T-cell (primary cell): ENCODE measurements at places on chromosomes 11 and 22.

DNA sequence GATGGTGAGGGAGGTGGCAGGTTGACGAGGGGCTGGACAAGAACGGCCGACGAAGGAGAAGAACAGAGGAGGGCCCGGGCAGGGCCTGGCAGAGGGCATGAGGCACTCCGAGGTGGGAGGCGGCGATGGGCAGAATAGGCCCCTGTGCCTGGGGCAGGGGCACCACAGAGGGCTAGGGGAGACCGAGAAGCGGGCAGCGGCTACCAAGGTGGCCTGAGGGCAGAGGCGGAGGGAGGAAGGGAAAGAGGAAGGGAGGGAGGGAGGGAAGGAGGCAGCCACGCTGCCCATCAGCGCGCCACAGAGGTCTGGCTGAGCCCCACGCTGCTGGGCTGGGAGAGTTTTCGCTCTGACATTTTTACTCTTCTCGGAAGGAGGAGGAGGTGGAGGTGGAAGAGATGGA lies 11.3 kb downstream of the LSP1 start:
- DNase-seq, result no peak

DNA sequence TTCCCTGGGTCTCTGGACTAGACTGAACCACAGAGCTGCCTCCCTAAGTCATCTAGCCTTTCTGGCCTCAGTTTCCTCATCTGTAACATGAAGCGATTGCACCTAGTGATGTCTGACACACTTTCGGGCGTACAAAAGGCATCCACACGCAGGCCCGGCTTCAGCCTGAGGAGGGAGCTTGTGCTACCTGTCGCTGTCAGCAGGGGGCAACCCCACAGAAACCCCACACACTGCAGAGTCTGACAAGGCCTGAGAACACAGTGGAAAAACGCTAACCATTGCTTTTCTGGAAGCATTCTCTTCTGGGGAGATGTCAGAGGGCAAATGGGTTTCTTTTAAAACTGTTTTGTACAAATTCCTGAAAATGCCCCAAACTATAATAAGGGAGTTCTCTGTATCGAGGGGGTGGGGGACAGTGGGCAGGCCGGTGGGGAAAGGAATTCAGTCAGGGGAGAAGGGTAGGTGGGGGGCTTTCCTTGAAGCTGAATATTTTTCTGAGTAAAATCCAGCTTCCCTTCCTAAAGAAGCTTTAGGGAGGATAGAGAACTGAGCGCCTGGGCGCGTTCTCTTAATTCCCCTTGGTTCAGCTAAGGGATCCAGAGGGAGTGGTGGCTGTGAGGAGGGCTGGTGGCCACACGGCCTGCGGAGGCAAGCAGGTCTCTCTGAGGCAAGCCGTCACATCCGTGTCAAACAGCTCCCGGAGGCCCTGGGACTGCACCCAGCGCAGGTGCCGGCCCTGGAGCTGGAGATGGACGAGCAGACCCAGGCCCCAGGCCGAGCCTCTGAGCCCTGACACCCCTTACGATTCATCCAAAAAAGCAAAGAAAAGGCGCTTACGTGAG lies 533 bp downstream of the ELF5 start:
- peak; percentile 28 for DNase-seq

DNA sequence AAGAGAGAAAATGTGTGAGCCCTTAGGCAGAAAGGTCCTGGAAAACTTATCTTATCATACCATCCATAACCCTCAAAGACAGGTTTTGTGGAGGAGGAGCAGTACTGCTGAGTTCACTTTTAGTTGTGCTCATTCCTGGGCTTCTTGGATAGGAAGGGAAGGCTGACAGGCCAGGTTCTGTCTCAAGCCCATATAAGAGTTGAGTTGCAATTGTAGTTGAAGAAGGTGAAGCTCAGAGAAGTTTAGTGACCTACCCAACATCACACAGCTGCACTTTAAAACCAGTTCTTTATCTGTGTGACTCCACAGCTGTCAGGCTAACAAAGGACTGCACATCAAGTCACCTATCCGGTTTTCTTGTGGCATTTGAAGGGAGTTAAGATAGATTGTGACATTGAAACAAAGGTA lies 13.0 kb downstream of the TEAD1 start:
- DNase-seq, result no peak

DNA sequence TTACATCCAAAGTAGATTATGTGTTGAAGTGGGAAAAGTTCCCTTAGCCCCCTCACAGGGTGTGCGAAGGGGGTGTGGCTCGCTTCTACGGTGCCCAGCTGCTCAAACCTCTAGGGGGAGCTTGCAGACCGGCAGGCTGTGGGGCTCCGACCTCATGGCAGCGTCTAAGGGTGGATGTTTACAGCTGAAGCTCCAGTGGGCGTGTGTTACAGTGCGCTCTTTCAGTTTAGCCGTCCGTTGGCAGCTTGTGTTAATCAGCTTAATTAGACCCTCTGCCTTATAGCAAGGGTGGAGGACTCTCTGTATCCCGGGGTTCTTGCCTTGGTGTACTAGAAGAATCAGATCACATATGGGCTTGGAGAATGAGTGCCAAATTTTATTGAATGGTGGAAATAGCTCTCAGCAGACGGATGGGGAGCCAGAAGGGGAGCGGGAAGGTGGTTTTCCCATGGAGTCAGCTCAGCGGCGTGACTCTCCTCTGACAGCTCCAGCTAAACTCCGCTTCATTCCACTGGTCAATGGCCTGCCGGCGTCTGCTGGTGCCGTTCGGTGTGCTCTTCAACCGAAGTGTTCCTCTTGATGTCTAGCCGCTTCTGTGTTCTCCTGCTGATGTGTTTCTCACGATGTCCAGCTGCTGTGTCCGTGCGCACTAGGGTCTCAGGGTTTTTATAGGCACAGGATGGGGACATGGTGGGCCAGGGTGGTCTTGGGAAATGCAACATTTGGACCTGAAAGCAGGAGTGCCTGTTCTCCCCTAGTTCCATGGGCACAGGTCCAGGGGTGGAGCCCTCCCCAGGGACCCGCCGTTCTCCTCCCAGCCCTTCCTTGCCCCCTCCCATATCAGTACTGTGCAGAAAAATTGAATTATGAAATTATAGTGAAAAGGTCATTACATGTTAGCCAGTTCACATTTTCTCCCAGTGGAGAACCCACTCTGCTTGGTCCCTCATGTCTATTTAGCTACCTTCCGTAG lies 28.6 kb upstream of the OR10G7 start:
- peak; percentile 17 for DNase-seq

DNA sequence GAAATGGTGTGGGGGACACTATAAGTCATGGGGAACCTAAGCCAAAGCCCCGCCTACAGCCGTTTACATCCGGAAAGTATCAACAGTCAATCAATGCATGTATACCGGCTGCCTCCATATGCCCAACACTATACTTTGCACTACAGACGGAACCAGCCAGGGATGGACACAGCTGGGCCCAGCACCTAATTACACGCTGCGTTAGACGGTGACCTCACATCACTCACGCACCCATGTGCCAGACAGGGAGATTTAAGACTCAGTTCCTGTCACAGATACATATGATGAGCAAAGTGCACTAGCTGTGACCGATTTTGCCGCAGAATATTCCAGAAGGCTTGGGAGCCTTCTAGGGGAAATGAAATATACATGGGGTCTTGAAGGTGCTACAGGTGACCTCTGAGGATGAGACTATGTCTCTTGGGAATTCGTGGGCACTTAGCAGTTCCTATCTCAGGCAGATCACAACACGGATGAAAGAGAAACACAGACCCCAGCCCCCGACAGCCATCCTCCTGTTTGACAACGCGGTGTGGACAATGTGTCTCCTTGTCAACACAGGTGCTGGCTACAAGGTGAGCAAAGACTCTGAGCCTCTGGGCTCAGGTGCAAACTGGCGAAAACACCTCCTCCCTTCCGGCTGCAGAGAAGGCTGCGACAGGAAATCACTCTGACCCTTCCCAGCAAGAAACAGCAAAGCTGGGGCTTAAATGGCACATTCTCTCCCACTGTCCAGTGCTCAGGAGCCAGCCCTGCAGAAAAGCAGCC lies 8.0 kb downstream of the AHNAK start:
- DNase-seq, result no peak

DNA sequence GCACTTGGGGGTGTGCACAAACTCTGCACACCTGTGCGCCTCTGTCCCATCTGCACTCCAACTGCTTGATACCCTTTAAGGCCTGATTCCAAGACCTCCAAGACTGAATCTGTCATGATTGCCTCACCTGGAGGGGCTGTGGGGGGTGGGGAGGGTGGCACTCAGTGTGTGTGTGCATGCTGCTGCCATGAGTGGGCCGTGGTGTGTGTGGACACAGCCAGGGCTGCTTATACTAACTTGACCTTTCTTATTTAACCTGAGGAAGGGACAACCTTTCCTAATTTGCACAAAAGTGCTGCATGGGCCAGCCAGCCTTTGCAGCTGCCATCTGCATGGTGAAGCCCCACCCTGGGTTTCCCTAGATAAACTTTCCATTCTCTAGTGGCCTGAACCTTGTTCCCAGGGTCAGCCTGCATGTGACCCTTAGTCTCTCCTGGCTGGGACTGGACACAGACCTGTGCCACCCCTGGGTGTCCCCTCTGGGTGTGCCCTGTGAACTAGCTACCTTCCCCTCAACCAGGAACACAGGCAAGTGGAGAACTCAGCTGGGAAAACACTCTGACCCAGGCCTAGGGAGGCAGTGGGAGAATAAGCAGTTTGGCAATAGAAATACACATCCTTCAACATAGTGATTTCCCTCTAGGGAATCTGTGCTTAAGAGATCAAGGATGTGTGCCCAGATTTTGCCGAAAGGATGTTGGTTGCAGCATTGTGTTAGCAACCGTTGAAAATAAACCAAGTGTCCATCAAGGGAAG lies 45.4 kb upstream of the DKK3 start:
- DNase-seq, result no peak

- no peak for DNase-seq
These were observed 40.3 kb upstream of the TSKU start for GRCh38 chr11:76742902-76743301.

- DNase-seq, result no peak
These were observed 2.2 kb downstream of the PHF21B start for GRCh38 chr22:45007391-45008185.

DNA sequence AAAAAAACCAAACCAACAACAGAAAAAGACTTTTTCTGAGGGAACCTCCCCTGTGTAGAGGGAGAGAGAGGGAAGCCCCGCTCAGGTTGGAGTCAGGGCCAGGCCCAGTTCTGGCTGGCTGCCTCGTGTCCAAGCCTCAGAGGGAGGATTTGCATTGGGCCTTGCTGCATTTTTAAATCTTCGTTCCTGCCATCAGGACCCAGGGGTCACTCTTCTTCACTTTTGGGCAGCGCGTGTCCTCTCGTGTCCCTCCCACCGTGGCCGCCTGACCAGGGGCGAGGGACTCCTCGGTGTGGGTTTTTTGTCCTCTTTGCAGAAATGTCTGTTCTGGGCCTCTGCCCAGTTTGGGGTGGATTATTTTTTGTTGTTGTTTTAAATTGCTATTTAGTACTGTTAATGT lies 57.9 kb downstream of the LRRC74B start:
- DNase-seq, result no peak

GRCh38 chr11:123195188-123196059 lies at the start of gene CLMP:
CLMP (minus strand) TSS chr11:123195248; CDS start chr11:123194940, 308 bp downstream.
- DNase-seq, result no peak

DNA sequence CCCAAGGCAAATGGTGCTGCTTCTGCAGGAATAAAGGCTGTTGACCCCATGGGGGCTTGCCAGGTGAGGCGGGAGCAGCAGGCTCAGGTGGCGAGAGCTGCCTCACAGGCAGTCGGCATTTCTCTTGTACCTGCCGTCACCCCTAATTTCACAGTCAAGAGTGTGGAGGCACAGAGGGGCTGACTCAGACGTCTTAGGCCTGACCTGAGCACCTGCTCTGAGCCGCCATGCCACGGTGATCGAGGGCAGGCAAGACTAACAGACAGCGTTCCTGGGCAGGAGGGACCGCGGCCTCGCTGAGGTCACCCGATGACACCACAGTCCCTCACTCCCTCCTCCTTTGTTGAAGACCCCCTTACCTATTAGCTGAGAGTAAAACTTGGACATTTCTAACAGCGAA lies 5.2 kb downstream of the ALG12 start:
- DNase-seq, result no peak

DNA sequence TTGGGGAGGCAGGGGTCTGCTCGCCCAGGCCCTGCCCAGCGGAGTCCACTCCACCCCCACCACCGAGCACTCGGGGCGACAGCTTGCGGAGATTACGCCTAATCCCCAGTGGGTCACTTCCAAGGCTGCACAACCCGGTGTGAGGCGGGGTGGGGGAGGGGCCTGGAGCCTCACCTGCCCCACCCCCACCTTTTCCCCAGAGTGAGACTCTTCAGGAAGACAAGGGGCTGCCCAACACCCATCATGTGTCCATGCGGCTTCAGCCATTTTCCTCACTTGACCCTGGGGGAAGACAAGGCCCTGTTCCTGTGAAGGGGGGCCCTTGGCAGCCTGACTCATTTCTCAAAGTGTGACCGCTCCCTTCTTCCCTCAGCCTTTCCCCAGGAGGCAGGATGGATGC lies 12.5 kb downstream of the SYNGR1 start:
- no peak for DNase-seq

GRCh38 chr11:83151274-83151977 lies 5.5 kb upstream of the PCF11 start:
- no peak for DNase-seq

GRCh38 chr22:37088108-37088605 lies 21.4 kb downstream of the TMPRSS6 start:
- no peak for DNase-seq

DNA sequence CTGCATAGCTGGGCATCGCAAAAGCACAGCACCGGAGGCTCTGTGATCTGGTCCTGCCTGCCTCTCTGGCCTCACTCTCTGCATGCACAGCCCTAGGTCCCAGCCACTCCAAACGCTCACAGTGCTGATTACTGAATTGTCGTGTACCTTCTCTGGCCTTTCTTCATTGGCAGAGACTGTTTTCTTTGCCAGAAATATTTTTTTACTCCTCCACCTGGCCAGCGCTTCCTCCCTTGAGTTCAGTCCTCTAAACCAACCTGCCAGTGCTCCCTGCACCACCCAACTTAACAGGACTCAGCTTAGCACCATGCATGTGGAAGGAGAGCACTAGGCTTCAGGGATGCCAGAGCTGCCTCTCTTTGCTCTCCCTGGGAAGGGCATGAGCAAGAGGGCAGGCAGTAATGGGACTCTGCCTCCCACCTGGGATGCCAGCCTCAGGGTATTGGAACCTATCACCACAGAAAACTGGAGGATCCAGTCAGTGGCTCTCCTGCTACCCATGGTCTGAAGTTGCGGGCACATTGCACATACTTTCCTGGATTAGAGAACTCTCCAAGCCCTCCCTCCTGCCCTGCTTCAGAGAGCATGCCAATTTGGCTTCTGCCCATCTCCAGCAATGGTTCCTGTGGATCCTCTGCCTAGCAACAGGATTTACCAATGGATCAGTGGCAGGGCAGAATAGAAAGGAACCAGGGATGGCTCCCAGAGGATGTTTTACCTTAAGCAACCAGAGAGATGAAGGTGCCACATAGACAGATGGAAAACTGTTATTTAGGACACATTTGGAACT lies 37.0 kb upstream of the GNAZ start:
- no peak for DNase-seq

GRCh38 chr11:116651098-116651736 lies 121.6 kb downstream of the BUD13 start:
- no peak for DNase-seq
